ENCODE measurements at places on chromosomes 2 and 18.

GRCh38 chr18:22683786-22684185 is 249.3 kb upstream of the RBBP8 start:
- no peak for DNase-seq

DNA sequence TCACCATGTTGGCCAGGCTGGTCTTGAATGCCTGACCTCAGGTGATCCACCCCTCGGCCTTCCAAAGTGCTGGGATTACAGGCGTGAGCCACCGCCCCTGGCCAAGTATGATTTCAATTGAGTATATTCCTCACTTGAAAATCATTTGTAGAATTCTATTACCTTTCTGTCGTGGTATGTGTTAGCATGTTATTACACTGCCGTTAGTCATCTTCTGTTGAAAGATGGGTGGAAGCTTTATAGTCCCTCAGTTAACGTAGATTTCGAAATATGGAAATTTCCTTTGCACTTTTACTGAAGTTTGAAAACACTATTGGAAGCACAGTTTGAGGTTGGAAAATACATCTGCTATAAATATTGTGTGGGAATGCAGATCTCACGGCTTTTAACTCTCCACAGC is 14.7 kb downstream of the NIFK start:
- no peak for DNase-seq

GRCh38 chr2:118942031-118942430 is at the start of gene MARCO:
MARCO (plus strand) TSS chr2:118942194; CDS start chr2:118942301, 107 bp downstream.
- DNase-seq, result peak; percentile 65

DNA sequence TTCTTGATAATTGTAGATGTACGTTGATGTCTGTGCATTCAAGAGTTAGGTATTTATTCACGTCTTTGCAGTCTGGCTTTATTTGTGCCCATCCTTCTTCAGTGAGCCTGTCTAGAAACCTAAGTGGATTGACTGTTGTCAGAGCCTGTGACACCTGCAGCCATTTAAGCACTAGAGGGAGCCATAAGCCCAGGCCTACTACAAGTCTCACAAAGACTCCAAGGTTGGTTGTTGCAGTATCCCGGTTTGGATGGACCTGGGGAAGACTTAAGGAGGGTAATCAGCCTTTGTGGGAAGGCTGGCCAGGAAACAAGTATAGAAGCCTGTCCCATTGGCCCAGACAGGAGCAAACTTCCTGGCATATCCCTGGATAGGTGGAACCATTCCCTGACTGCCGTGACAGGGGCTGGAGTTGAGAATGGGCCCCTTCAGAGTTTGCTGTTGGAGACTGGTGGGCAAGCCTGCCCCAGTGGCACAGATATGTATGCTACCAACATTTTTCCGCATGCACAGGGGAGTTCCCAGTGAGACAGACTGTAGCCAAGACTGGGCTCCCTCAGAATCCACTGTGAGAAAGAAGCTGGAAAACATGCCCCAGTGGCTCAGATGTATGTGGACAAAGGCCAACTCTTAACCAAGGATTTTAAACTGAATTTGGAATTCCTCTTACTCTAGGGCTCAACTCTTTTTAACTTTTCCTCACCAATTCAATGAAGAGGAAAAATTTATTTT is 9.3 kb upstream of the LRRC30 start:
- peak; percentile 31 for DNase-seq

GRCh38 chr2:172792711-172793110 is 57.1 kb downstream of the RAPGEF4 start:
- DNase-seq, result no peak

Measured in inflammatory macrophage (primary cell).